HFF-Myc (cell line): ENCODE measurements at places on chromosomes 3 and 15.

DNA sequence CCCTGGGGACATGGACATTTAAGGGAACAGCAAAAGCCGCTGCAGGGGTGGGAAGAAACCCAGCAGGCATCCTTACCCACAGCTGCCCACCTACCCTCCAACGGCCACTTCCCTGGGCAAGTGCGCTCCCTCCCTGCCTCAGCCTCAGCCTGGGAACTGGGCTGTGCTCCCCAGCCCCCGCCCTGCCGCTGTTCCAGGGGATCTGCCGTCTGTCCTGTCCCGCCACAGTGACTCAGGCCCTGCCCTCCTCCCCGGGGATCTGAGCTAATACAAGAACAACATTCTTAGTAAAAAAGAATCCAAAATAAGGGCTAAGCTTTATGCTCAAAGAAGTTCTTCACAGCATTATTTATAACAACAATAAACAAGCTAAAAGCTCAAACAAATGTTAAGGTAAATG is 7.4 kb upstream of the IQSEC1 start:
- DNase-seq = no peak

DNA sequence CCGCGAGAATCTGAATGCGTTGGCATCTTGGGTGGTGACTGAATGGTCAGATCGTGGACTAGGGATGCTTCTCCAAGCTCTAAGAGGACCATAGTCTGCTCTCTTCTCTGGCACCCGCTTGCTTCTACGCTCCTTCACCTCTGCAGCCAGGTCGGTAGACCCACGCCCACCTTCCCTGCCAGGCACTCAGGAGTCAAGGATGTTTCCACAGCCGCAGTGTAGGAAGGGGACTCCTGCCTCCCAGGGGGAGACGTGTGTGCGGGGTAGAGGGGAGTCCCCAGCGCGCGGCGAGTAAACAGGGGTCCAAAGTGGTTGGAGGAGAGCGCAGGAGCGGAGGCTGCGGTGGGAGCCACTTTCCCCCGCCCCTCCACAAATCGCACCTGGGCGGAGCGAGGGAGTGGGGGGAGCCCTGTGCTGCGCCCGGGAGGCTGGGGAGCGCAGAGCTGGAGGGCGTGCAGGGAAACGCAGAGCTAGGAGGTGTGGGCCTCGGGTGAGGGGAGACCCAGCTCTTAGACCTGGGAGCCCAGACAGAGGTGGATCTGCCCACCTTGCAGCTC is 1.7 kb downstream of the LRRC3B start:
- DNase-seq = no peak

- DNase-seq = peak; percentile 38
Observed at GRCh38 chr3:51706788-51707731, at the start of gene GRM2. Gene GRM2 (plus strand): TSS chr3:51707068. CDS start chr3:51708984, 1,916 bp downstream.

GRCh38 chr3:183818706-183819624 is 6.4 kb downstream of the MAP6D1 start:
- no peak for DNase-seq

DNA sequence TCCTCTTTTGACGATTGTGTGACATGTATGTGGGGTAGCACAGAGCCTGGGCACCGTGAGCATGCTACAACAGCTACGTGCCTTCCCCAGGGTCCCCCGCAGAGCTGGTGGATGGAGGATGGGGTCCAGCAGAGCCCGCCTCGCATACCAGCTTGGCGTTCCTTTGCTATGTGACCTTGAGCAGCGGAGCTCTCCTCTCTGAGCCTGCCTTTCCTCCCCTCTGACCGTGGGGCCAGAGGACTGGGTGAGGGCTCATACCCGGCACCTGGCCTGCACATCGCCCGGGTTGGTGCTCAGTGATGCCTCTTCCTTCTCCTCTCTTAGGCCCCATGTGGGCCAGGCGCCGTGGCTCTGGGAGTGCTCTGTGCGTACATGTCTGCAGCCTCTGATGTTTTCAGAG is 73.4 kb downstream of the FBLN2 start:
- no peak for DNase-seq

DNA sequence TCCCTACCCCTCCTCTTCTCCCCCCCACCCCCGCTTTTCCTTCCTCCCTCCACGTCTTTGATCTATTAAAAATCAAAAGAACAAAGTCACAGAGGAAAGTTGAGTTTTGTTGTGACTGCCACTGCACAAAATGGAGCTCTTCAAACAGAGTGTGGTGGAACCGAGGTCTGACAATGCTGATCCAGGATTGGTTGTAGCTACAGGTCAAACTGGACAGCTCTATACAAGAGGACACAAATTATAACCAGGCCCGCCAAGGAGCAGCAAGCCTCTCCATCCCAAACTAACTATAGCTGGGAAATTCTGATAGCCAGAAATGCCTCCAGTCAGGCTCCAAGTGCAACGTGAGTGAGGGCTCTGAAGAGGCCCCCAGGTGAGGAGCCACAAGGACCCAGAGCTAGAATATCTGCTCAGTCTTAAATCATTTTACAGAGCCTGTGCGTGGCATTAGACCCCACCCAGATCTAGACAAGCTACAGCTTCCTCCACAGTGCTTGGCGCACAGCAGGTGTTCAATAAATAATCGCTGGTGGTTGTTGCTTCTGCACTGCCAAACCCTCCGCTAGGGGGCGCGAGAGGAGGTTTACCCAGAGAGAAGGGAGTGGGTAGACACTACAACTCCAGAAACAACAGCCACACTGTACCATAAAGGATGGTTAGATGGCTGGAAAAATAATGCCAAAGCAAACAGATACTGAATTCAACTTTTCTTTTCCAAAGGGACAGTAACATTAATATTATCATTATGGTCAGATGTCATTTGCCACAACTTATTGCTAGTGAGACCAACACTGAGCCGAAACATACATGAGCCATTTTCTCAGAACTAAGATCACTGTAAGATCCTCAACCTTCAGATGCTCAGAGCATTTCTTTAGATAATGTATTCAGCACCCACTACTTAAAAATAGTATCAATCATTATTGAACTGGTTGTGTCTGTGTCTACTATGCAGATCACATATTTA is 44.6 kb downstream of the ZIC4 start:
- peak; percentile 12 for DNase-seq

- no peak for DNase-seq
Observed at GRCh38 chr3:45498532-45498931, 96.0 kb upstream of the LIMD1 start.

- peak; percentile 95 for DNase-seq
Observed at GRCh38 chr3:122415762-122416654, at the start of gene WDR5B. Gene WDR5B (minus strand): TSS chr3:122416062. CDS start chr3:122415528, 534 bp downstream.

- no peak for DNase-seq
Observed at GRCh38 chr3:156161172-156161571, 40.8 kb downstream of the KCNAB1 start.

DNA sequence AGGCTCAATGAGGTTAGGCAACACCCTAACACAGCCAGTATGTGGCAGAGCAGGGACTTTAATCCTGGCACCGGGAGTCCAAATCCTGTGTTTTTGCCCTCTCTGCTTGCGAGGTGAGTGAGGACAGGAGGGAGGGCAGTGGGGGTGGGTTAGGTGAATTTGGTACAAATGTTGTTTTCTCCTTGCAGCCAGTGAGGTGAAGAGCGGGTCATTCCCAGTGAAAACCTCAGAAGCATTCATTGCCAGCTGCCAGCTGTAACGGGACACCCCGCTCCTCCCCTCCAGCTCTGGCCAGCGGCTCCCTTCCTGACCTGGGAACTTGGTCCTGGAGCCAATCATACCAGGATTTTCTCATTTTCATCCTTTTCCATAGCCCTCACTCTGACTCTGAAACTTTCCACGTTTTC is 45.7 kb upstream of the RAB6B start:
- DNase-seq = no peak

GRCh38 chr15:38252481-38253350 is at the start of gene SPRED1:
Gene SPRED1 (plus strand): TSS chr15:38252836. CDS start chr15:38253186, 350 bp downstream.
- DNase-seq = no peak

DNA sequence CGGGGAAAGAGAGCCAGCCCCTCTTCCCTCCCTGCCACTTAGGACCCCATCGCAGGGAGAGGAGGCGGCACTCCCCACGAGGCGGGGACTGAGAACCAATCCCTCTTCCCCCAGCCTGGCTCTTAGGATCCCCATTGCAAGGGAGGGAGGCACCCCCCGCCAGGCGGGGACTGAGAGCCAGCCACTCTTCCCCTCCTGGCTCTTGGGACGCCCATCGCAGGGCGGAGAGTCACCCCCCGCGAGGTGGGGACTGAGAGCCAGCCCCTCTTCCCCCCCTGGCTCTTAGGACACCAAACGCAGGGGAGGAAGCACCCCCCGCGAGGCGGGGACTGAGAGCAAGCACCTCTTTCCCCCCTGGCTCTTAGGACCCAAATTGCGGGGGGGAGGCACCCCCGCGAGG is 34.2 kb upstream of the SSUH2 start:
- DNase-seq = no peak

GRCh38 chr3:105719791-105720190 is 149.0 kb downstream of the CBLB start:
- no peak for DNase-seq

DNA sequence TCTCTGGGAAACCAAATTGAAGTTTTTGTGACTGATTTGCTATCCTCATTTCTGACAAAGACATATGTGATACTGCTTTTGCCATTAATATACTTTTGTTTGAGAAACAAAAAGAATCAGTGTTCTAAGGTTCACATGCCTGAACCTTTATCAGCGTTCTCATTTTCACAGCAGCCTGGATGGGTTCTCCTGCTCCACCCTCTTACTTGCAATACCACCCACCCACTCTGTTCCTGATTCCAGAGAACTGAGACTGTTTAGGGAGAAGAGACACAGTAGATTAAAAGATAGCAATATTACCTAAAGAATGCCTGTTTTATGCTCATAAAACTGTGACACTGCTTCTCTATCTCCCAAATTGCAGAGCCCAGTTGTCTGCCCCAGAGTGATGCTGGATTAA is 25.8 kb upstream of the ARL6 start:
- DNase-seq = no peak

GRCh38 chr3:71723452-71724170 is 1.6 kb downstream of the EIF4E3 start:
- no peak for DNase-seq

GRCh38 chr3:17820275-17820674 is 77.8 kb upstream of the TBC1D5 start:
- DNase-seq = no peak

DNA sequence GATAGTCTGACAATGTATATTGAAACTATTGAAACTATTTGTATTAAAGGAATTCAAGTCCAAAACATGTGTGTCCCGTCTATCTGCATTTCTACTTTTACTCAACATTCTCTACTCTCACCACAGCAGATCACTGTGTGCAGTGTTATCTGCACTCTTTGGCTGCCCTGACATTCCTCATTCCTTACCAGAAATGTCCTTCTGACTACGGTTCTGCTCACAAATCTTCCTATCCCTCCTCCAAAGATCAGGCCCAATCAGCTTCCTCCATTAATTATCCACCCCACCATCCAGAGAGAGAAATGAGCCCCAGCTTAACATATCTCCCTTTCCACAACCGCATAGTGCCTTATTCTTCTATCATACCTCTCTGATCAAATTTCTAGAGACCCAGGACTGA is 94.7 kb downstream of the TBL1XR1 start:
- DNase-seq = no peak

GRCh38 chr3:27729325-27729724 is 7.2 kb upstream of the EOMES start:
- DNase-seq = no peak

DNA sequence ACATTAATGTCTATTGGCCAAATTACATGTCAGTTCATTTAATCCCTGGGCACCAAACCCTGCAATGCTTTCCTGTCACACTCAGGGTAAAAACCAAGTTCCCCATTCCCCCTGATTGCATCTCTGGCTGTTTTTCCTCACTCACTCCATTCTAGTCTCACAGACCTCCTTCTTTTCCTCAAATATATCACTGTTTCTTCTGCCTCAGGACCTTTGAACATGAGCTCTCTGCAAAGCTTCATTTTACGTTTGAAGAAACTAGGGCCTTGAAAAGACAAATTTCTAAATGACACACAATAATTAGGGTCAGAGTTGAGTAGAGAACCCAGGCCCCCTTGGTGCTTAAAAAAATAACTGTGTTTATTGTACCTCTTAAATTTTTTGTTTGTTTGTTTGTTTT is 230.6 kb downstream of the THRB start:
- no peak for DNase-seq

DNA sequence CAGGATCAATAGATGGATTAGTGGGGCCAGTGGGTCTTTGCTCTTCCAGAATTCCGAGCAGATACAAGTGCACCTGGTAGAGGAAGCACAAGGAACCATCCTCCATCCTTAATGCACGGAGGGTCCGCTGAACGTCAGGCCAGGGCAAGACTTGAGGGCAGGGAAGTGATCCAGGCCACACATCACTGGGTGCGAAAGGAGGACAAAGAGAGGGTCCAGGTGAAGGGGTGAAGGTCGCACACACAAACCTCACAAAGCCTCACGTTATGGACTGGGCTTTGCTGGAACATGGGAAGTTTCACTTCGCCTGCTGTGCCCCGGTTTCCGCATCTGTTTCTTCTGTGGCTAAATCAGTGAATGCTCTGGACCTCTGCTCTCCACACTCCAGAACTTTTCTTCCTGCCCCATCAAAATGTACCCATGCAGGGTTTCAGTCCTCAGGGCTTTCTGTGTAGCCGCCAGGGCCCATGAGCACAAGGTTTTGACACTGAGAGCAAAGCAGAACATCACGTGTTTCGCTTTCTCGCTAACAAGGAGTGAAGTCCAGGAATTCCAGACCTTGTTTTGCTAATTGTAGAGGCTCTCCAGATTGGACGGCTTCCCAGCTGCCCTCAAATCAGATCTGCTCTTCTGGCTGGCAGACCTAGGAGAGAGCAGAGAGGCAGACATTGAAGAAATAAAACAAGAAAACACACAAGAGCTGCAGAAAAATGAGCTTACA is 56.3 kb downstream of the KLF15 start:
- no peak for DNase-seq
